ENCODE measurements at places on chromosomes 7 and 10. TPM values are rescaled to one million over a fixed set of nuclear protein-coding genes. Genes with fewer than 3 reads are reported as not detected.
A peak's percentile ranks its signal among the peaks of the same experiment; 100 is the strongest.

Gene SAP25
- 71.9 TPM for polyA plus RNA-seq

Gene GBX1
- polyA plus RNA-seq, result not detected

GRCh38 chr7:26978146-26978545 is 113.8 kb upstream of the SKAP2 start:
- DNase-seq, result no peak

- DNase-seq, result no peak
These were observed 14.5 kb downstream of the ANKIB1 start for GRCh38 chr7:92260248-92260781.

GRCh38 chr10:99057936-99058690 is 177.5 kb downstream of the HPSE2 start:
- DNase-seq, result no peak

DNA sequence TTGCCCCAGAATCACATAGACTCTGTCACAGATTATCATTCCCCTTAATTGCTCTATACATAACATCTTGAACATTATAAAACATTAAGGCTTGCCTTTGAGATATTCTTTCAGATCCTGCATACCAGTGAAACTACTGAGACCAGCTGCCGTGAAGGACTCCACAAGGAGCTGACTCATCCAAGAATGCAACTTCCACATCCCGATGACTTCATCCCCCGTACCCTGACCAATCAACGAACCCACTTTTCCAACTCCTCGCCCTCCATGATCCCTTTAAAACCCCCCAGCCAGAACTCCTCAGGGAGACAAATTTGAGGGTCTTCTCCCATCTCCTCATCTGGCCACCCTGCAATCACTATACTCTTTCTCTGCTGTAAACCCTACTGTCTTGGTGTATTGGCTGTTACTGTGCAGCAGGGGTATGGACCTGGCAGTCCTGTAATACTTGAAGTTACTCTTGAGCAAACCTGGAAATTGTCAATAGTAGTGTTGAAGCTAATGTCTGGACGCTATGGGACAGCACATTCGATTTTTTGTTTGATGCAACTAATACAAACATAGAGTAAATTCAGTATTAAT is 49.8 kb downstream of the HTR5A start:
- DNase-seq, result no peak

DNA sequence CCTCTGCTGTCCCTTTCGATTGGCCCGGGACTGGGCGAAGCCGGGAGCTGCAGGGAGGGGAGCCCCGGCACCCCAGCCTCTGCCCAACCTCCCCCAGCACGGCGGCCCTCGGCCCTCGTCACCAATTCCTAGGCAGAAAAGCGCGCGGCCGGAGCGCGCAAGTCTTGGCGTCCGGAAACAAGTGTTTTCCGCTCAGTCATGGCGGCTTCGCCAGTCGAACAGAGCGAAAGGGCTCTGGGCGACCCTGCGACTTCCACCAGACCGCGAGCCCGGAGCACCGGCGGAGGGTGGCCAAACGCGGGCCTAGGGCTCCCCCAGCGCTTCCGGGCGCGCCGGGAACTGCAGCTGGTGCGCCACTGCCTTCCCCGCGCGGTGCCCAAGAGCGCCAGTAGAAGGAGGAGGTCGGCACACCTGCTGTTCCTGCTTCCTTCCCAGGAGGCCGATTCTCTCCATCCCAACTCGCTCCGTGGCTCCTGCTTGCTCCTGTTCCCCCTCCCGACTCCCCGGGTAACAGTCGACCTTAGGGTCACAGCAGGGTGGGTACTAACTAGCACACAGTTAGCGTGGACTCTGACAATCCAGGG is 729.9 kb downstream of the ZWINT start:
- peak; percentile 7 for DNase-seq

DNA sequence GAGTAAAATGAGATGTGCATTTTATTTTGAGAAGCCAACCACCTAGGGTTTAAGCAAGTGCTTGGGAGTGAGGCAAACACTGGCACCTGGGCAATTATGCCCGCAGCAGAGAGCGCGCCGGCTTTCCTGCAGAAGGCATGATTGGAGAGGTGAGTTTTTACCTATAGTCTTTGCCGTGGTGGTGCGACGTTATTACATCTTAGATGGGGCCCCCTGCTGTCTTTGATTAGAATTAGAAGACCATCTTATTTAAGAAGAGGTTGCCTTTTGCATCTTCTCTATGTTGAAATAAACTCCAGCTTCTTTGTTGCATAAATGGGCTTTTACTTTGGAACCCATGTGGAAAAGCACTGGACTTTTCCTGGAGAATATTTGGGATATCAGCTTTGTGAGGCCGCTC is 409.5 kb downstream of the GLRX3 start:
- DNase-seq, result no peak

DNA sequence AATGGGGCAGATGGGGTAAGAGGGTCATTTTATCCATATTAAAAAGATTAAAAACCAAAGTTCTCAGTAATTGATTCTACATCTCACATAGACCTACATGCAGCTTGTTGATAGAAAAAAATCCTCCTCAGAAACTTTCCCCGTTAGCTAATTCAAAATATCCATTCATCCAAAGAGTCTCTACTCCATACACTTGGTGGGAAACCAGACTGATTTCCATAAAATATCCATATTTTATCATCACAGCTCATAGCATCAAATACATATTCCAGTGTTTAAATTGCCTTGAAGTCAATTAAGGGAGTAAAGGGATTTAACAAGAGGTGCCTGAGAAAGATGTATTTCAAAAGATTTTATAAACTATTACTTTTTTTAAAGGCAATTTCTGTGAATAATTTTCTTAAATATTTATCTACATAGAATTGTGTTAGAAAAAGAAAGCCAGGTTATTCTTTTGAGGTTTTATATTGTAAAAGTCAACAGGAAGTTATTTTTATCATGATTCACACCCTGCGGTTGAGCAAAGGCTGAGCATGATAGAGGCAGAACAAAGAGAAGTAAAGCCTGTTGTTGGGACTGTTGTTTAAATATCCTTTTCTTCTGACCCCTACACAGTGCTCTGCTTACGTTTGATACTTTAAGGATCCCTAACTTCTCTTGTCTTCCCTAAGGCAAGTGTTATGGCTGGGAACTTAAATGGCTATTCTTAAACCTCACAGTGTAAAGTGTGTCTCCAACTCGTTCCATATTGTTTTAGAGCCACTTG is 266.7 kb downstream of the PRKG1 start:
- no peak for DNase-seq

DNA sequence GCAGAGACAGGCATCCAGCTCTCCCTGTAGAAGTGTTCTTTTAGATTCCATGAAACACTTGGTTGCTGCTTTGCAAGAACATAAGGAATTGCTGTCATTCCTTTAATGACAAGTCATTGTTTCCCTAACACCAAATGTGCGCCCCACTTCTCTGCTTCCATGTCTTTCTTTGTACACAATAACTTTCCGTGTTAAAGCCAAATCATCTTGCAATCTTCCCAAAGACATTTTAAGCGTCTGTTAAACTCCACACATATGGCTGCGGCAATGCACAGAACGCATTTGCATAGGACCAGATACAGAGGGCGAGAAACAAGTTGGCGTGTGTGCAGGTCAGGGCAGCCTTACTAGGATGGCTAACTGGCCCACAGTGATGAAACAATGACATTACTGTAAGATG is 399.3 kb upstream of the PRKCQ start:
- no peak for DNase-seq

DNA sequence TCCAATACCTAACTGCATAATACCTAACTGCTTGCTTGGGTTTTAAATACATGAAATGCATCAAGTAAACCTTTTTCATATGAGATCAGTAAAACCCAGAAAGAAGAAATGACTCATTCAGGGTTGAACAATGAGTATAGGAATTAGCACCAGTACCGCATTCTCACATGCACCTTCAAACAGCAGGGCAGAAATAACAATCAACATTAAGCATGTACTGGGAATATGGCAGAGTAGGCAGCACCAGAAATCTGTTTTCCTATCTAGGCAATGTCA is 850.3 kb upstream of the SORCS1 start:
- DNase-seq, result no peak
